ENCODE measurements at places on chromosomes 5 and 9. TPM values are rescaled to one million over a fixed set of nuclear protein-coding genes. Genes with fewer than 3 reads are reported as not detected.

- no peaks in the 10 kb centered on the region for H3K4me1 ChIP-seq
- DNase-seq, result no peak
- no peak overlapping the region for H3K27ac ChIP-seq
Observed at GRCh38 chr9:18487611-18488010, 13.7 kb downstream of the ADAMTSL1 start.

Gene ALDH7A1
- polyA plus RNA-seq, result not detected

Gene SLC45A2
- 0.29 TPM for polyA plus RNA-seq

DNA sequence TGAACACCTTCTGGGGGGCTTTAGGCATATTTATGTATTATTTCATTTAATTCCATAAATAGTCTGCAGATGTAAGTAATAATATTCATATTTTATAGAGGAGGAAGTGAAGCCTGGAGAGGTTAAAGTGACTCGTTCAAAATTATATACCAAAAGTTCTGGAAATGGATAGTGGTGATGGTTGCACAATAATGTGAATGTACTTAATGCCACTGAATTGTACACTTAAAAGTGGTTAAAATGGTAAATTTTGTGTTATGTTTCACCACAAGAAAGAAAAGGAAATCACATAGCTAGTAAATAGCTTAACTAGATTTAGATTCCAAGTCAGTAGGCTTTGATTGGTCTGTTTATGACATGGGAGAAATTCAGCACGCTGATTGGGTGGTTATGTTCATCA lies 13.0 kb upstream of the TMEFF1 start:
- no peak overlapping the region for H3K27ac ChIP-seq
- H3K36me3 ChIP-seq, result no peaks in the 10 kb centered on the region
- H3K4me3 ChIP-seq, result no peak overlapping the region
